Activated CD4-positive, alpha-beta T cell treated with anti-CD3 and anti-CD28 coated beads, Interleukin-2, Interleukin-6, amounts not matched to agents 100 ng/mL and 50 ng/mL, durations not matched to agents 16 hours and 8 hours (primary cell): ENCODE measurements at places on chromosomes 7 and 10.
A peak's percentile ranks its signal among the peaks of the same experiment; 100 is the strongest.

DNA sequence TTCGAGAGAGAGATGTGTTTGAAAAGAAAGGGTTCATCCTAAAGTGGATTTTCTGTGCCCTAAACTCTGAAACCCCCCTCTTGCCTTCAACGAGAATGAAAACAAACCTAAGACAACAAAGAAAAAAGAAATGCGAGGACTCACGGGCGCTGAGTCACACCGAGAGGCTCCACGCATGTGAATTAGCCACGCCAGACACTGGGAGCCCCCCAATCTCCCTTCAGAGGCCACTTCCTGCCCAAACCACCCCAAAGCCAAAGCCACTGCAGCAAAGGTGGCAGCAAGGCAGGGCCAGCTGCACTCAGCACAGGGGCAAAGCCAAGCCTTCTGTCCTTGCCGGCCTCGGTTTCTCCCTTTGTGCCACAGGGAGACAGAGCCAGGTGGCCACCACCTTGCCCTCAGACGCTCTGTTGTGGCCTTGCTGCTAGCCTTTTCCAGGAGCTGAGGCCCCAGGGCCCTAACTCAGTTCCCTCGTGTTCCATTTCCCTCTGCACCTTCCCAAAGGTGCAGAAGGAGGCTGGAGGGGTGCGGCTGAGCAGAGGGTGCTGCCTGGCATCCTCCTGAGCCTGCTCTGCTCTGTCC lies 93.3 kb downstream of the FAM53B start:
- peak; percentile 67 for DNase-seq

GRCh38 chr10:113300617-113301016 lies 252.2 kb upstream of the HABP2 start:
- DNase-seq = no peak

DNA sequence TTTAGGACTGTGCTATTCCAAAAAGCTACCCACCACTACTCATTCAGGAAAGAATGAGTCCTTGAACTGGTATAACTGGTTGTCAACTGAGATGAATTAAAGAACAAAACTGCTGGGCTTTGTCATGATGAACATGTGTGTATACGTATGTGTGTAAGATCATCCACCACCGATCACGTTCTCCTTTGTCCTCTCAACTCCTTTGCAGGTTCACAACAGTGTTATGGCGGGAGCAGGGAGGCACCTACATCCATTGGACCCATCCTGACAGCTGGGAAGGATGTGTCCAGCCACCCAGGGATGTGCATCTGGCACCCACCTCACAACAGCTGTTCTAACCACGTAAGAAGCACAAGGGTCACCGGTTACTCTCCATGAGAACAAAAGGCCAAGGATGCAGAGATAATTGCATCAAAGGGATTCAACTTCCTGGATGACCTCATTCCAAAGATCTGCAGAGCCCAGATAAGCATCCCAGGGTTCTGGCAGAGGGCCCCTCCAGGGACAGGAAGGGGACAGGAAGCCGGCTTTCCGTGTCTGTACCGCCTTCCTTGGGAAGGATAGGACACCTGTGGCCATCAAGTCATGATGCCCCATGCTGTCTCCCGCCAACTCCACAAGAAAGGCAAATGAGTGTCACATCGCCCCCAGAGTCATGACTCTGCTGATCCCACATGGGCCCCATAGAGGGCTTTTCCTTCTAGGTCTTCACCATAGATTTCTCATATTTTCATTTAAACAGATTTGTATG lies 66.1 kb downstream of the STEAP1B start:
- no peak for DNase-seq

GRCh38 chr10:115953281-115953680 lies 319.7 kb downstream of the GFRA1 start:
- DNase-seq = no peak

- no peak for DNase-seq
Measured at GRCh38 chr10:131271195-131271880, 40.2 kb downstream of the TCERG1L start.

DNA sequence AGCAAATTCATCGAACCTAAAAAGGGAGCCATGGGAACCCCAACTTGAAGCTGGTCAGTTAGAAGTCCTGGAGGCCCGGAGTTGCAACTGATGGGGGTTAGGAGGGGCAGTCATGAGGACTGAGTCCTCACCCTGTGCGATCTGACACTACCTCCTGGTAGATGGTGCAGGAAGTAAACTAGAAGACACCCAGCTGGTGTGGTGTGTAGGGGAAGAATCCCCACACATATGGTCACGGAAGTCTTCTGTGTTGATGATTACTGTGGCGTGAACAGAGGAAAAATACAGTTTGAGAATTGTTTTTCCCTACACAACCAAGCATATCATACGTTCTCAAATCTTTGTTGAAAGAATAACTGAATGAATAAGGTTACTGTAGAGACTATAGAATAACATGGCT lies 164.6 kb upstream of the KCTD7 start:
- DNase-seq = no peak

- DNase-seq = no peak
Measured at GRCh38 chr10:114491419-114491818, 87.1 kb upstream of the AFAP1L2 start.
